ENCODE measurements at places on chromosomes 6 and 20.

- DNase-seq, result no peak
Observed at GRCh38 chr20:1267161-1267560, 1.1 kb downstream of the SNPH start.

- DNase-seq, result no peak
Observed at GRCh38 chr6:143934867-143935266, 70.6 kb downstream of the ZC2HC1B start.

- no peak for DNase-seq
Observed at GRCh38 chr20:48166082-48166835, 381.0 kb upstream of the SULF2 start.

- DNase-seq, result no peak
Observed at GRCh38 chr20:23119456-23120216, 33.5 kb upstream of the CD93 start.

GRCh38 chr20:51361258-51361657 lies 181.3 kb downstream of the NFATC2 start:
- DNase-seq, result no peak

- DNase-seq, result no peak
Observed at GRCh38 chr6:142716097-142716496, 228.9 kb downstream of the HIVEP2 start.

DNA sequence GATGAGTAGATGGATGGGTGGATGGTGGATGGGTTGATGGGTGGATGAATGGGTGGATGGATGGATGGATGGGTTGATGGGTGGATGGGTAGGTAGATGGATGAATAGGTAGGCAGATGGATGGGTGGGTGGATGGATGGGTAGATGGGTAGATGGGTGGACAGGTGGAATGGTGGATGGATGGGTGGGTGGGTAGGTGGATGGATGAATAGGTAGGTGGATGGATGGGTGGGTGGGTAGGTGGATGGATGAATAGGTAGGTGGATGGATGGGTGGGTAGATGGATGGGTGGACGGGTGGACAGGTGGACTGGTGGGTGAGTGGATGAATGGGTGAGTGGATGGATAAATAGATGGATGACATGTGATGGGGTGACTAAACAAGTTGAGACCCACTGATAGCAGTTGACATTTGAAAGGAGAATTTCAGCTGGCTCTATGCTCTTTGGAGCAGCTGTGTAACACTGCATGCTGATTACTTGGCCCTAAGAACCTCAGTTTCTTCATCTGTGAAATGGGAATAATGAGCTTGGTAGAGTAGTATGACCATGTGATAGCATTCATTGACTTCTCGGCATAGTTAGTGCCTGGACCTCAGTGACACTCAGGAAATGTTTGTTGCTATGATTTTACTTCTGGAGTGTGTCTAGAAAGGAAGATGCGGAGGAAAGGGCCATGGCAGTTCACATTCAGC lies 184.3 kb downstream of the NFATC2 start:
- DNase-seq, result no peak

DNA sequence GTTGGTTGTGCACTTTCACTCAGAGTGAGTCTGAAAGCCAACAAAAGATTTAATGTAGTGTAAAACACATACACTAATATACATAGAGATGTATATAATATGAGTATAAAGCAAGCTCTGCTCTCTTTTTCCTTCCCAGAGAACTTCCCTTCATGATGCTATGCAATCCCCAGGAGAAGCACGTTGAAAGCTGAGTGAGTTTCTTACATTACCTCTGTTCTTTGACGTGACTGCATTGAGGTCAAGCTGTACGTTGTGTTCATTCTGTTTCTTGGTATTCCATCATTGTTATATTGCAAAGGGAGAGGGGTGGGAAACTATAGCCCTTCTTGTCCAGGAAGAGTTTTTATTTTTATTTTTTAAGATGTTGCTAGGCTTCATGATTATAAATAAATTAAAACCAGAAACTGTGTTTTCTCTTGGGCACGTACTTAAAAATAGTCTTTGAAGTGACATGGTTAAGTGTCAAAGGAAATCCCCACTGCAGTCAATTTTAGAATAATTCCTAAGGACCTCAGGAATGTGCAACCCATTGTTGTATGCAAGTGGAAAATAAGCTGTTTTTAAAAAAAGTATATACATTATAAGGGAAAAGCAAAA lies 651.0 kb downstream of the CD109 start:
- no peak for DNase-seq

DNA sequence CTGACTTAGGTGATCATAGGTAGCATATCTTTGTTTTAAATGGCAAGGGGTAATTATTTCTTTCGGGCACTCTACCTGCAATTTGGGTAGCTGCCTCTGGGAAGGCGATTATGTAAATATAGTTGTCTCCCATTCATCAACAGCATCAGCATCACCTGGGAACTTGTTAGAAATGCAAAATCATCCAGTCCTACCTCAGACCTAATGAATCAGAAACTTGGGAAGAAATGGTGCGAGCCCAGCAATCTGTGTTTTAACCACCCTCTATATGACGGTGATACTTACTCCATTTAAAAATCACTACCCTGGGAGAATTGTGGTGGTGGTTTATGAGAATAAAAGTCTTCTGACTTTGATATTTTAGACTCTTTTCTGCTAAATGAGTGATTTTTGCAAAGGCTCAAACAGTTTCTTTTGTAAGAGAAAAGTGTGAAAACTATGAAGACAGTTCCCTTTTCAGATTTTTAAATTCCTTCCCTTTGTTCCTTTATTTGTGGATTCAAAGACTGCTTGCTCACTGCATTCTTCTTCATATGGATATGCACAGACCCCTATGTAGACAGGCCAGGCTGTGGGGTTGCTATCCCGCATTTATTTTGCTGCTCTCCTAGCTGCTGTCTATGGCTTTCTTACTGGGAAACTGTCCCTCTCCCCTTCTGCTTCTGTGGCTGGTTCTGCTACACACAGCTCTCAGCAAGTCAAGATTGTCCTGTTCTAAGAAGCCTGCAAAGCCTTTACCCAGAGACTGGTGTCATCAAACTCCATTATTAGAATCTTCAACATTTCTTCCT lies 365.3 kb downstream of the RNF144B start:
- no peak for DNase-seq

- DNase-seq, result no peak
Observed at GRCh38 chr6:43284991-43285781, 12.9 kb upstream of the SLC22A7 start.

GRCh38 chr6:119312441-119312840 lies 37.1 kb downstream of the MAN1A1 start:
- DNase-seq, result no peak

DNA sequence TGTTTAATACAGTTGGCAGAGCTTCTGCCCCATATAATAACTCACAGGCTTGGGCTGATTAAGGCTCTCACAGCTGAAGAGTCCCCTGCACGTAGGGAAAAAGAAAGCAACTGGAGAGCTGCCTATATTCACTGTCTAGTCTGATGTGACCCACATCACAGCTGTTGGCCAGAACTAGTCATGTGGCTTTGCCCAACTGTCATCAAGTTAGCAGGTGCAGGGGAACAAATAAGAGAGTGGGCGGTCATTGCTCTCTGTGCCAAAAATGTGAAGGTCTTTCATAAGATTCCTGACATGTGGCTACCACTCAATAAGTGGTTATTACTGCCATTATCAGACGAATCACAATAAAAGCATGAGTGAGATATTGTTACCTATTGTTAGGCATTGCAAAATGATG lies 665.2 kb downstream of the DOK5 start:
- DNase-seq, result no peak

DNA sequence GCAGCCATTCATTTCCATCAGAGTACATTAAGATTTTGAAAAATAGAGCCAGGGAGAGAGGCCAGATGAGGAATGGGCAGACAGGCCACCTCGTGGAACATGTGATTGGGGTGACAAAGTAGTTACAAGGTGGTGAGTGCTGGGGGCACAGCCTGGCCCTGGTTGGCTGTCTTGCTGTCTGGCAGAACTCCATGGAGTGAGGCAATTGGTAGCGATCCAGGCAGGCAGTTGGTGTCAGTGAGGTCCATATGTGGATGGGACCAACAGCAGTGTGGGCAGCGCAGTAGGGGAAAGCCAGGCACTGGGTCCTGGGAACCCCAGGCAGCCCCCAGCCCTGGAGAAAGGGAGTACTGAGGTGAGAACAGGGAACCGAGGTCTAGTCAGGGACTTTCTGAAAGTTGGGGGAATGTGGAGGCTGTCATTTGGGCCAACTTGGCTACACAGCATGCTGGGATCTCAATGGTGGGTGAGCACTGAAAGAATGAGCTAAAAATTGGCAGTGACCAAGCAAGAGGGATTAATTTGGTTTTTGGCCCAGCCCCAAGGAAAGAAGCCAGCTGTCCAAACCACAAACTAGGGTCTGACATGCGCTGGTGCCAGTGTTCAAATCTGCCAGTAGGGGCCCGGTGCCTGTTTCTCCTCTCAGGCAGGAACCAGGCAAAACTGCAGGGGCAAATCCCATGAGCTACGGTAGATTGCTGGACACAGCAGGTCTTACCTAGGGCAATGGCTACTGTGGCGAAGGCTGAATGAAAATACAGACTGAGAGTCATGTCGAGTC lies 61.4 kb upstream of the E2F3 start:
- DNase-seq, result no peak

- no peak for DNase-seq
Observed at GRCh38 chr20:22619272-22619671, 34.9 kb upstream of the FOXA2 start.

GRCh38 chr6:107106165-107106564 lies 9.2 kb downstream of the BEND3 start:
- no peak for DNase-seq

GRCh38 chr6:109816452-109817374 lies 125.6 kb downstream of the FIG4 start:
- DNase-seq, result no peak

DNA sequence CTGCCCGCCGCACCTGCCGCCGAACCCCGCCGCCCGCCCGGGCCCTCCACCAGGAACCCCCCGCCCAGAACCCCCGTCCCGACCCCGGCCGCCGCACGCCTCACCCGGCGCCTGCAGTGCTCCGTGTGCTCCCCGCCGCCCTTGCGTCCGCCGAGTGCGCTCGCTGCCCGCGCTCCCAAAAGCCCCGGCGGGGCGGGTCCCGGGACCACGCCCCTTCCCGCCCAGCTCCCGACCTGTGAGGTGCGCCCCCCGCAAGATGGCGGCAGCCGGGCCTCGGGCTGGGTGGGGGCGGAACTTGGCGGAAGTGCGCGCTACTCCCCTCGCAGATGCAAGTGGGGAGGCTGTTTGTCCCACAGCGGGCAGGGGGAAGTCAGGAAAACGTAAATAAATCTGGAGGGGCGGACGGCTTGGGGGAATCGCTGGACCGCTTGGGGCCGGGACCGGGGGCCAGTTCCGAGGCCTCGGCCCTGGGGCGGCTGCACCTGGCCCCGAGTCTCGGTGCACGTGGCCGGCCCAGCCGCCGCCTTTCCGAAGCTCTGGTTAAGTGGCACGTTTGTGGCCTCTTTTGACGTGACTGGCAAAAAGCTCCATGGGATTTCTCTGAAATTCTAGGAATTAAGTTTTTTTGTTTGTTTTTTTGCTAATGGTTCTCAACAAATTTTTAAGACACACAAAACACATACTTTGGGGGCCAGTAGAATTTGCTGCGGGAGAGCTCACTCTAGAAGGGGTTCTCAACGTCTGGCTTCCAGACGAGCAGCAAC lies at the start of gene EZR:
Gene EZR (minus strand): TSS at position 156 of the 764 bp plus-strand sequence. CDS start 1,275 bp downstream, outside the sequence.
- DNase-seq, result peak; percentile 78

GRCh38 chr6:90383196-90383822 lies 86.7 kb upstream of the BACH2 start:
- DNase-seq, result no peak

- DNase-seq, result no peak
Observed at GRCh38 chr6:99905209-99906106, 88.6 kb downstream of the MCHR2 start.

DNA sequence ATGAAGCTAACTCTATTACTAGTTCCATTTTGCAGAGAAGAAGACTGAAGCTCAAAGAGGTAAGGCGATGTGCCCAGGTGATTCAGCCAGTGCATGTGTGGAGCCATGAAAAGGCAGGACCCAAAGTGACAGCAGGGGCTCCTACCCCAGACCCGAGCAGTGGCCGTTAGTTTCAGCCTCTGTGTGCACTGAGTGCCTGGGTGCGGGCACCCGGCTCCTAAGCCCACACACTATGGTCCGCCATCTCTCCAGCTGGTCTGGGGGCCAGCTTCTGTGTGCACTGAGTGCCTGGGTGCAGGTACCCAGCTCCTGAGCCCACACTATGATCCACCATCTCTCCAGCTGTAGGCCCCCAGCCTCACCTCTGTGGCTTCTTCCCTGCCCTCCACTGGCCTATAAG lies 123.5 kb upstream of the CST7 start:
- DNase-seq, result no peak

DNA sequence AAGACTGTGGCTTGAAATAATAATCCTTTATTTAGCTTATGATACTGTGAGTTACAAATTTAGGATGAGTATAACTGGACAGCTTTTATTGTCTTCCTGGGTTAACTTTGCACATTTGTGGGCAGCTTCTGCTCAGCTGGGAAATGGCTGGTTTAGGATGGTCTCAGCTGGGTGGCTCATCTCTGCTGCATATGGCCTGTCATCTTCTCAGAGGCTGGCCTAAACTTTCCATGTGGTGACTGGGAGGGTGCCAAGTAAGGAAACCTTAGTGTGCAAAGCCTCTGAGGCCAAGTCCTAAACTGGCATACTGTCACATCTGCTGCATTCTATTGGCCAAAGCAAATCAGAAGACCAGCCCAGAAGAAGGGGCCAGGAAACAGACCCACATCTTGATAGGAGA lies 40.2 kb downstream of the BTBD3 start:
- DNase-seq, result no peak

DNA sequence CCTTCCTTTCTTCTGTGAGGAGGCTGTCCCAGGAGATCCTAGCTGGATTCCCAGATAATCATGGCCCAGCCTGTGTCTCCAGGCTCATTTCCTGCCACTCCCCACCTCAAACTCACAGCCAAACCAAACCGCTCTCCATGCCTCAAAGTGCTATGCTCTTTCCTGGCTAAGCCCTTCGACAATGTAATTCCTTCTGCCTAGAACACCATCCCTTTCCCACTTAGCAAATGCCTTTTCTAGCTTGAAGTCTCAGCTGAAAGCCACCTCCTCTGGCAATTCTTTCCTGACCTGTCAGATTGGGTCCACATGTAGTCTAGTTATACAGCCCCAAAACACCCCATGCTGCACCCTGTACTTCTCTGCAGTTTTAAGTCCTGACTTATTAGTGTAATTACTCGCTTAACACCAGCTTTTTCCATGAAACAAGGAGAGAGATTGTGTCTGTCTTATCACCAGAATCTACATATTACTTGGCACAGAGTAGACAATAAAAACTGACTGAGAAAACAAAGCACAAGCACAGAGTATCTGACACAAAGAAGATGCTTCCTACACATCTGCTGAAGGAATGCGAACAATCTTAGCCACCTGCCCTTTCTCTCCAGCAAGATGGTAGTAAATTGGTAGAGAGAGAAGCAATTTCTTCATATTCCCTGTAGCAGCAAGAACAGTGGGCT lies 5.4 kb downstream of the TRIM26 start:
- DNase-seq, result no peak

DNA sequence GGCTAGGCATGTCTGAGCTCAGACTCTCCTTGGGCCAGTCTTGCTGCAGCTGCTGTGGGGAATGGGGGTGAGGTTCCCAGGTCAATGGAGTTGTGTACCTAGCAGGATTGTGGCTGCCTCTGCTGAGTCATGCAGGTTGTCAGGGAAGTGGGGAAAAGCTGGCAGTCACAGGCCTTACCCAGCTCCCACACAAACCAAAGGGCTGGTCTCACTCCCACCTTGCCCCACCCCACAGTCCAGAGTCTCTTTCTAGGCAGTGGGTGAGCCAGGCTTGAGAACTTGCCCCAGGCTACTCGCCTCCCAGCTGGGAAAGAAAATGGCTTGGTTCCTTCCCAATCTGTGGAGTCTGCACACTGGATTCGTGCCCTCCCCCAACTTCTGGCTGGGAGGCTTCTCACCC lies 65.7 kb downstream of the SCP2D1 start:
- no peak for DNase-seq

GRCh38 chr6:8065519-8065911 lies 1.3 kb upstream of the BLOC1S5 start:
- DNase-seq, result no peak

All from activated CD8-positive, alpha-beta memory T cell treated with anti-CD3 and anti-CD28 coated beads for 1 hour (primary cell).